ENCODE measurements at places on chromosomes 3 and 15. TPM values are rescaled to one million over a fixed set of nuclear protein-coding genes. Genes with fewer than 3 reads are reported as not detected.

The CLDN18 gene
- not detected for total RNA-seq

The LTK gene
- total RNA-seq: not detected

The CYP1A2 gene
- total RNA-seq: not detected

The DPPA4 gene
- not detected for total RNA-seq

The SLC35A5 gene
- 9.9 TPM for total RNA-seq

The PLSCR2 gene
- not detected for total RNA-seq

The PPM1L gene
- 17.8 TPM for total RNA-seq

The MESP2 gene
- total RNA-seq: not detected

The FETUB gene
- total RNA-seq: not detected

The CPNE9 gene
- not detected for total RNA-seq

The NMNAT3 gene
- total RNA-seq: 46.2 TPM

The SLC51A gene
- 284 TPM for total RNA-seq

The AADACL2 gene
- not detected for total RNA-seq

The FGF7 gene
- 45.4 TPM for total RNA-seq

The ZMYND10 gene
- 0.38 TPM for total RNA-seq

The OCA2 gene
- total RNA-seq: 3.0 TPM

The TMEM266 gene
- total RNA-seq: not detected

The MCTP2 gene
- total RNA-seq: 72.3 TPM

The GOLGA8N gene
- 20.8 TPM for total RNA-seq

The IL12A gene
- total RNA-seq: not detected

The CTXN2 gene
- not detected for total RNA-seq

The PLA1A gene
- total RNA-seq: 0.85 TPM

The SLC22A14 gene
- not detected for total RNA-seq

The HYKK gene
- 24.3 TPM for total RNA-seq

The ZPLD1 gene
- total RNA-seq: not detected

The EPHB1 gene
- 0.54 TPM for total RNA-seq

The MAP1A gene
- total RNA-seq: 5.1 TPM

The PARP15 gene
- 109 TPM for total RNA-seq

The BOC gene
- total RNA-seq: 12.6 TPM

The SPATA12 gene
- not detected for total RNA-seq

The GOLGA8O gene
- total RNA-seq: not detected

The LCTL gene
- total RNA-seq: not detected
